ENCODE measurements at places on chromosomes 7 and 10.

DNA sequence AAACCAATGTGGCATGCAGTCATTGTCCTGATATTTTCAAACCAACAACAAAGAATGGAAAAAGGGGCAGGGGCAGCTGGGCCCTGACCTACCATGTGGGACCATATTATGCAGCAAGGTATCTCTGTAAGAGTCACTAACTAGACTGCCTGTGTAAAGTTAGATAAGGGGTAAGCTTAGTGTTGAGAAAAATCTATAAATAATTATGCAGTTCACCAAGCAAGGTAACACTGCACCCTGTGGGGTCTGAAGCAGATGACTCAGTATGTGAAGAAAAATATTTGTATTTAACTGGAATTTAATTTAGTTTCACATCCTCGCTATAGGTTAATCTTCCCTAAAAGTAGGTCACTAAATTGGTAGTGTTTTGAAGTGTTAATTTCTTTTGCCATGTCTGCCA is 99.3 kb downstream of the PPP1R3A start:
- no peak for DNase-seq

GRCh38 chr7:107689553-107689952 is 28.9 kb downstream of the SLC26A4 start:
- DNase-seq = no peak

DNA sequence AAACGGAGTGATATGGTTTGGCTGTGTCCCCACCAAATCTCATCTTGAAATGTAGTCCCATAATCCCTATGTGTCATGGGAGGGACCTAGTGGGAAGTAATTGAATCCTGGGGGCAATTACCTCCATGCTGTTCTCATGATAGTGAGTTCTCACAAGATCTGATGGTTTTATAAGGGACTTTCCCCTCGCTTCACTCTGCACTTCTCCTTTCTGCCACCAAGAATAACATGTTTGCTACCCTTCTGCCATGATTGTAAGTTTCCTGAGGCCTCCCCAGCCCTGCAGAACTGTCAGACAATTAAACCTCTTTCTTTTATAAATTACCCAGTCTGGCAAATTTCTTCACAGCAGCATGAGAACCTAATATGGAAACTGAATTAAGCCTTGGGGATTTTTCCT is 19.1 kb downstream of the FAM3C start:
- DNase-seq = no peak

- DNase-seq = no peak
Observed at GRCh38 chr7:74012842-74013249, 15.1 kb upstream of the ELN start.

DNA sequence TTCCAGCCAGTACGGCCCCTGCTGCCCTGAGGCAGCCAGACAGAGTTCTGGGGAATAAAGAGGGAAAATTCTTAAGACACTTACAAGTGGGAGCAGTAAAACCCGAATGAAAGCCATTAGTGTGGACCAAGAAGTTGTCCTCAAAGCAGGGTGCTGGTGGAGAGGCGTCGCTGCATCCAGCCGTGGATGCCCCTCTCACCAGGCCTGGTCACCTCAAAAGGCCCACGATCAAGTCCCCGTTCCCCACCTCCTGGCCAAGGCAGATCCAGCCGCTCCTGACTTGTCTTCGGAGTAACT is 656 bp downstream of the VSTM4 start:
- DNase-seq = no peak

DNA sequence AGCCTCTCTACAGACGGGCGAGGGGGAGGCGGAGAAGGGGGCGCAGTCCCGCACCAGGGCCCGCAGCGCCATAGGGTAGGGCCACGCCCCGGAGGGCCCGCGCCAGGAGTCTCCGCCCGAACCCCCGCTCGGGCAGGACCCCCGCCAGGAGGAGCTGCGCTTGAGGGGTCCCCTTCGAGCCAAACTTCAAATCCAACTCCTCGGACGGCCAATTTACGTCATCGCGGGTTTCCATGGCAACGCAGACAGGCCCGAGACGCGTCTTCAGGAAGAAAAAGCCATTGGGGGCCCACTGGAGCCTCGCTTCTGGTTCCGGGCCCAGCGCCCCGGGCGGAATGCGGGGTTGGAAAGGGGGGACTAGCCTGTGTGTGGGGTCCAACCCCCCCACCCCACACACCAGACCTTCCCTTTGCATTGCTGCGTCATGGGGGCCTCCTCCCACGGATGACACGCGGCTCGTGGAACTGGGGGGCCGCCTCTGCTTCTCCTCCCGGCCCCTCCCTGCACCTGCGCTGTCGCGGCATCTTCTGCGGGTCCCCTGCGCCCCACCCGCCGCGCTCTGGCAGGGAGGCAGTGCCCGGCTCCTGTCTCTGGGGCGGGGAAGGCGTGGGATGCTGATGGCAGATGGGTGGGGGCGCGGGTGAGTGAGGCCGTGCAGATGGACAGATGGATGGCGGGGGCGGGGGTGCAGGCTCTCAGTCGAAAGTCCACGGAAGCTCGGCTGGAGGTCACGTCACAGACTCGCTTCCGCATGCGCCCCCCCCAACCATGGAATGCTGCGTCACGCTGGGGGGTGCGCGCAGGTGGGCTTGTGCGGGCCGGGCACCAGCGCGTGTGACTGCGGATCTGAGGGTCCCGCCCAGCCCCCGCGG is 1.2 kb downstream of the CALY start:
- DNase-seq = no peak

DNA sequence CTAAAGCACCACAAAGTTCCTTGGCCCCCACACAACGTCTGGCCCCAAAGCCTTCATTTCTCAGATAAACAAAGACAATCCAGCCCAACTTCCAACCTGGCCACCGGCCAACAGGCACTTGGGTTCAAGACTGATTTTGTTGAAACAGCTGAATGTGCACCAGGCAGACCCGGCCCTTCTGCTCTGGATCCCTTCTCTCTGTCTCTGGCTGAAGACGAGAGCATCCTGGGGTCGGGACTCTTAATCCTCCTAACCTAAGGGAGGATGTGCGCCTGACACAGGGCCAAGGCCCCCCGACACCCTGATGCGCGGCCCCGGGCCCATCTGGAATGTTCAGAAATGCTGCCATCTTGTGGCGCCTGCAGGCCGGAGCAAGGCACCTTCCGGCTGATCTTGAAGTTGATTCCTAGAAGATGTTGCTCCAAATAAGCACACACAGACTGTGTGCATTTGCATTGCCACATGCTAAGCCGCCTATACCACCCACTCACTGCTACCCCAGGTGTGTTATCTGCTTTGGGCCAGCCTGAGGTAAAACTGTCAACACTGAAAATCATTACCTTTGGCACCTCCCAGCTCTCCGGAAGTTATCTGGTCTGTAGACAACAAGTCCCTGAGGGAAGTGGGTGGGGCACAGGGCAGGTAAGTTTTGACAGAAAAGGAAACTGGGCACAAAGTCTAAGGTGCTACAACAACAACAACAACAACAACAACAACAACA is 98.4 kb upstream of the HABP2 start:
- DNase-seq = no peak

Data from fibroblast of skin of left quadriceps (primary cell).